ENCODE measurements at places on chromosomes 1 and 21.

GRCh38 chr1:62218604-62219003 is 24.0 kb downstream of the L1TD1 start:
- no peak for DNase-seq

DNA sequence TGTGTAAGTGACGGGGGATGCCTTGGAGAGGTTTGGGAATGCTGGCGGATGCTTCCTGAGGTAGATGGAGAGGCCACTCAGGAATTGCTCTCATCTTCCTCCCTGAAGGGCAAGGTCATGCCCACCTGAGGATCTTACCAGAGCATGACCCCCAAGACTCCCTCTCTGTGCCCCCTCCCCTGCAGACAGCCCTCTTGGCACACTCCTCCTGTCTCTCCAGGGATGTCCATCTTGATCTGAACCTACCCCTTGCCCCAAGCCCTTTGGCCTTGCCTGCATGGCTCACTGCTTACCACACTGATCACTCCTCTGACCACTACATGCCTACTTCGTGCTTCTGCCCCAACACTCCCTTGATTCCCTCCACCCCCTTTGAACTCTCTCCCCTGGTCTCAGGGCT is 17.9 kb upstream of the MPL start:
- no peak for DNase-seq

DNA sequence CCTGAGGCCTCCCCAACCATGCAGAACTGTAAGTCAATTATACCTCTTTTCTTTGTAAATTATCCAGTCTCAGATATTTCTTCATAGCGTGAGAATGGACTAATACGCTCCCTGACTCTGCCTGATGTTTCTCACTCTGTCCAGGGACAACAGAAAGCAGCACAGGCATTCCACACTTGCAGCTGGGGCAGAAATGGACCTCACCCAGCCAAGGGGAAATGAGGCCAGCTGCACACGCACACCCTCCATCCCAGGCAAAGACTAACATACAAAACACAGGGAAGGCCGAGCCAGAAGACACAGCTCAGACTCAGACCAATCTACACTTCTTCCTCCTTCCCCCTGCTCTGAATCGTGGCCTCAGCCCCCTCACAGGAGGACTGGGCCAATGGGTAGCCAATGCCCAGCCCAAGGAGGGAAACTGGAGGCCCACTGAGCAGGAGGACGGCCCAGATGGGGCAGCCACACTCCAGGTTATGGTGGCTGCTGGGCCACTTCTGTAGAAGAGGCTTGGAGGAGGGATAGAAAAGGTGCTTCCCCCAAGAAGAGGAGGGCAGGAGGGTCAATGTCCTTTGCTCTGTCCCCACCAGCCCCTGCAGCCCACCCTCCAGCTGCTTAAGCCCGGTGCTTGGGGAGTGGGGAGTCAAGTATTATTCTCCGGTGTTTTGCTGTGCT is 228.4 kb downstream of the NPHP4 start:
- no peak for DNase-seq

- DNase-seq, result no peak
Observed at GRCh38 chr1:225677350-225678124, 24.6 kb upstream of the ENAH start.

- no peak for DNase-seq
Observed at GRCh38 chr1:42720868-42721267, 19.2 kb downstream of the CLDN19 start.

DNA sequence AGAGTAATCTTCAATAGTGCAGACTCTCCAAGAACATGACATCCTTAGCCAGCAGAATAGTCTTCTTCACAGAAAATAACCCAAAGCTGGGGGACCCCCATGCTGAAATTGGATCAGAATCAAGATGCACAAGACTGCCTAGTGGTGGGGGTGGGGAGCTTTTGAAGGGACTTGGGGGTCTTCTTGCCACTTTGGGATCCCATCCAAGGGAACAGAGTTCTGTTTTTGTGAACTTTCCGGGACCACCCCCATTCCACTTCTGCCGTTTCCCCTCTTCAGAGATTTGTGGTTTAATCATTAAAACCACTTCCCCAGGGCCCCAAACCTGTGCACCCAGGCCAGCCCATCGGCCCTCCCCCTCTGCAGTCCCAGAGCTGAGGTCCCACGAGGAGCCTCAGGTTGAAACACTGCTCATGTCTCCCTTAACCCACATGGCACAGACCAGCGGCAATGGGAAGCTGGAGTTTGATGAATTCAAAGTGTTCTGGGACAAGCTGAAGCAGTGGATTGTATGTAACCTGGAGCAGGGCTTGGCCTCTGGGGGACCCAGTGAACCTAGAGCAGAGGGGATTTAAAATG is 44.9 kb downstream of the CAPN9 start:
- DNase-seq, result no peak

- DNase-seq, result no peak
Observed at GRCh38 chr1:157306896-157307295, 168.7 kb upstream of the ETV3 start.
